Subcutaneous preadipocyte (primary cell): ENCODE measurements at places on chromosomes 4 and X. TPM values are rescaled to one million over a fixed set of nuclear protein-coding genes. Genes with fewer than 3 reads are reported as not detected.

The MMRN1 gene
- total RNA-seq, result not detected in 2 replicates

The KIF4A gene
- total RNA-seq, result 11.0 and 17.8 TPM in 2 replicates

The ELK1 gene
- total RNA-seq, result 23.9 and 31.5 TPM in 2 replicates

The NEIL3 gene
- 8.5 and 10.8 TPM in 2 replicates for total RNA-seq

The SOX3 gene
- not detected in 2 replicates for total RNA-seq
